ENCODE measurements at places on chromosomes 5 and 9. TPM values are rescaled to one million over a fixed set of nuclear protein-coding genes. Genes with fewer than 3 reads are reported as not detected.

Gene CORO2A
- 6.2 TPM for total RNA-seq

Gene KCNIP1
- total RNA-seq: not detected

GRCh38 chr9:132412089-132412488 is 2.1 kb downstream of the CFAP77 start:
- no peak overlapping the region for H3K4me3 ChIP-seq
- DNase-seq: peak; percentile 62
- H3K4me1 ChIP-seq: peaks cover 22% of the 10 kb centered on the region
- no peaks in the 10 kb centered on the region for H3K36me3 ChIP-seq
- H3K27ac ChIP-seq: no peak overlapping the region

DNA sequence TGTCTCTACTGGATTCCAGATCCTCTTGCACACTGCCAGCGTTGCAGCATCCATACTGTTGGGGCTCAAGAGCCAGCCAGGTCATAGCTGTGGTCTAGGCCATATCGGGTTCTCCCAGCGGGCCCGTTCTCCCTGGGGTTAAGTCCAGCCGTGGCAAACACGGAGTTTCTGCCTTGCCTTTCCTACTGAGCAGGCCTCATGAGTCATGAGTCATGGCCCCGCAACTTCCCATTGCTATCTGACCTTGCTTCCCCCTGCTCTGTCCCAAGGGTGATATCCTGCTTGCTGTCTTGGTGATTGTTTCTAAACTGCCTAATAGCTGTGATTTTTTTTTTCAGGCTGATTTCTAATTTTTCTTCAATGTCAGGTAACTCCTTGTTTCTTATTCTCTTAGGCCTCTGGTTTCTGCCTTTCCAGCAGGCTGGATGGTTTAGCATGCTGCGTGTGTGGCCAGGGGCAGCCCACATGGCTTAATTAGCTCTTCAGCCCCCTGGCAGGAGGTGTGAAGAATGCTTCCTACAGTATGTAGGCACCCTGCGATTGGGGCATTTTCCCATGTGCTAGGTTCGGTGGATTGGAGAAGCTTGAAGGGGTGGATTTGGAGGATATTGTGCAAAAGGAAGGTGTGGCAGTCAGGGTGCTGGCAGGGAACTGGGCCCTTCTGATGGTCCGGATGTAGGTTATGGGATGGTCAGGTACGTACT is 18.7 kb downstream of the DAPK1 start:
- H3K4me1 ChIP-seq: no peaks in the 10 kb centered on the region
- no peaks in the 10 kb centered on the region for H3K36me3 ChIP-seq
- H3K27me3 ChIP-seq: no peaks in the 10 kb centered on the region
- no peak for DNase-seq
- H3K27ac ChIP-seq: no peak overlapping the region
- H3K4me3 ChIP-seq: no peak overlapping the region

- H3K27me3 ChIP-seq: peaks cover 58% of the 10 kb centered on the region
- no peak overlapping the region for H3K27ac ChIP-seq
- no peak for DNase-seq
- peaks cover 4% of the 10 kb centered on the region for H3K36me3 ChIP-seq
Measured at GRCh38 chr5:77798456-77798855, 22.3 kb upstream of the TBCA start.

GRCh38 chr5:159309689-159310433 is 20.4 kb downstream of the IL12B start:
- no peaks in the 10 kb centered on the region for H3K36me3 ChIP-seq
- DNase-seq: no peak
- H3K4me3 ChIP-seq: no peak overlapping the region
- peaks cover 71% of the 10 kb centered on the region for H3K27me3 ChIP-seq
- H3K27ac ChIP-seq: no peak overlapping the region

GRCh38 chr9:110887276-110887675 is 151.0 kb downstream of the LPAR1 start:
- no peak overlapping the region for H3K4me3 ChIP-seq
- no peak for DNase-seq
- no peaks in the 10 kb centered on the region for H3K4me1 ChIP-seq
- no peaks in the 10 kb centered on the region for H3K36me3 ChIP-seq

GRCh38 chr5:149323210-149323609 is 22.1 kb upstream of the GRPEL2 start:
- H3K36me3 ChIP-seq: no peaks in the 10 kb centered on the region
- no peaks in the 10 kb centered on the region for H3K27me3 ChIP-seq
- no peak overlapping the region for H3K4me3 ChIP-seq
- H3K4me1 ChIP-seq: peaks cover 3% of the 10 kb centered on the region
- DNase-seq: no peak

Gene COL5A1
- total RNA-seq: 0.09 TPM

GRCh38 chr5:24363789-24364481 is 280.8 kb downstream of the CDH10 start:
- H3K4me1 ChIP-seq: no peaks in the 10 kb centered on the region
- no peak for DNase-seq
- H3K4me3 ChIP-seq: no peak overlapping the region
- no peaks in the 10 kb centered on the region for H3K27me3 ChIP-seq
- H3K36me3 ChIP-seq: peaks cover 2% of the 10 kb centered on the region

- H3K36me3 ChIP-seq: peaks cover 1% of the 10 kb centered on the region
- no peak overlapping the region for H3K4me3 ChIP-seq
- DNase-seq: no peak
- H3K27ac ChIP-seq: no peak overlapping the region
- H3K4me1 ChIP-seq: no peaks in the 10 kb centered on the region
Measured at GRCh38 chr5:67407979-67408378, 211.4 kb upstream of the CD180 start.

Gene PCDHGA2
- not detected for total RNA-seq

DNA sequence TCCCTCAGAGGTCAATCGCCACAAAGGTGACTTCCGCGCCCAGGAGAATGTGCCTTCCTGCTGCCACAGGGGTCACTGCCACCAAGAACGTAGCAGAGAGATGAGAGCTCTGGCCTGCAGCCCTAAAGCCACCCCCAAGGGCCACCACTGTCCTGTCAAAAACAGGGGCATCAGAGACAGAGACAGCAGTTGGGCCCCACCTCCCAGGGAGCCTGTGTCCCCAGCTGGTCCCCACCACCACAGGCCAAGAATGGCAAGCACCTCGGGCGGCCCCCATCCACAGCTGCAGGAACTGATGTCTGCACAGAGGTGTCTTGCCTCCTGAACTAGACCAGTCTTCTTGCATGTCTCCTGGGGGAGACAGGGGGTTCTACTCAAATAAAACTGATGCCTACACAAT is 5.8 kb downstream of the SPATA31E1 start:
- no peak overlapping the region for H3K27ac ChIP-seq
- H3K36me3 ChIP-seq: no peaks in the 10 kb centered on the region
- DNase-seq: no peak

Gene GPR150
- total RNA-seq: 0.58 TPM

DNA sequence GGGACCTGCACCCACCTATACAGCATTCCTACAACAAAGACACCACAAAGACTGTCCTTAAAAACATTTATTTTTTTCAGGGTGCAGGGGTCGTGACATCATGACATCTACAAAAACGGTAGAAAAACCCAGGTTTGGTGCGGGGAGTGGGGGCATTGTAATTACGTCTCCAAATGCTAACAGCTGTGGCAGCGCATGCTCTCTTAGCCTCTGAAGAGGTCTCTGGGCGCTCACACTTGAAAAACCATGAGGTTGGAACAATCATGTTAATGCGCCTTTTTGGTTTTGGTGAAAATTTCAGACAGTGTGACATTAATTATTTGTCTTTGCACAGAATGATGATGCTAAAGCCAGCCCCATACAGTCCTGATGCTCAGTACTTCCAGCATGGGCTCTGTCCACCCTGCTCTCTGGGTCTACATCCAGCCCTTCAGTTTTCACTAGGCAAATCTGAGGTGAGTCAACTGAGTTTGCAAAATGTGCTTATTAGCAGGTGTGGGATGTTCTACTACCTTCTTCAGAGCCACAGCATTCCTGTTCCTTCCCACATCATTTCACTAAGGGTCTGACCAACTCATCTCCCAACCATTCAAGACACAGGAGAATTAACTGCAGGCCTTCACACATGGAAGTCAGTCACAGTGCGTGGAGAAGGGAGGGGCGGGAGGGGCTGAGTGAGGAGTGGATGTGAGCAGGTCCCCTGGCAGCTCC is 14.1 kb downstream of the ALDH1B1 start:
- H3K4me1 ChIP-seq: no peaks in the 10 kb centered on the region
- H3K36me3 ChIP-seq: no peaks in the 10 kb centered on the region
- H3K4me3 ChIP-seq: no peak overlapping the region
- no peak overlapping the region for H3K27ac ChIP-seq

- no peaks in the 10 kb centered on the region for H3K27me3 ChIP-seq
- H3K36me3 ChIP-seq: no peaks in the 10 kb centered on the region
- H3K27ac ChIP-seq: no peak overlapping the region
- no peak for DNase-seq
- no peak overlapping the region for H3K4me3 ChIP-seq
Measured at GRCh38 chr9:131860430-131860829, 120.6 kb upstream of the RAPGEF1 start.

Gene OR1L6
- total RNA-seq: not detected

DNA sequence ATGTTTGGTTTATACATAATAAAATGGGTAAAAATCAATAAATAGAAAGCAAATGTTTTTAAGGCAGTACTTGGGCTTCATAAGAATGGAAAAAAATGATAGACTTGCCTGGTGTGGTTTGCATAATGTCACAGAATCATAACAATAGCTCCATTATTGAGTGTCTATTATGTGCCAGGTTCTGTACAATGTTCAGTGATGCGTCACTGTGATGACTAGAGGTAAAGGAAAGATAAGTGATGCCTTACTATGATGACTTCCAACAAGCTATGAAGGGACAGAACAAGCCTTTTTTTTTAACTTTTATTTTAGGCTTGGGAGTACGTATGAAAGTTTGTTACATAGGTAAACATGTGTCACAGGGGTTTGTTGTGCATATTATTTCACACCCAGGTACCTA is 128.8 kb downstream of the TMC1 start:
- H3K36me3 ChIP-seq: no peaks in the 10 kb centered on the region
- peaks cover 11% of the 10 kb centered on the region for H3K27me3 ChIP-seq
- DNase-seq: no peak
- no peaks in the 10 kb centered on the region for H3K4me1 ChIP-seq
- H3K27ac ChIP-seq: no peak overlapping the region

DNA sequence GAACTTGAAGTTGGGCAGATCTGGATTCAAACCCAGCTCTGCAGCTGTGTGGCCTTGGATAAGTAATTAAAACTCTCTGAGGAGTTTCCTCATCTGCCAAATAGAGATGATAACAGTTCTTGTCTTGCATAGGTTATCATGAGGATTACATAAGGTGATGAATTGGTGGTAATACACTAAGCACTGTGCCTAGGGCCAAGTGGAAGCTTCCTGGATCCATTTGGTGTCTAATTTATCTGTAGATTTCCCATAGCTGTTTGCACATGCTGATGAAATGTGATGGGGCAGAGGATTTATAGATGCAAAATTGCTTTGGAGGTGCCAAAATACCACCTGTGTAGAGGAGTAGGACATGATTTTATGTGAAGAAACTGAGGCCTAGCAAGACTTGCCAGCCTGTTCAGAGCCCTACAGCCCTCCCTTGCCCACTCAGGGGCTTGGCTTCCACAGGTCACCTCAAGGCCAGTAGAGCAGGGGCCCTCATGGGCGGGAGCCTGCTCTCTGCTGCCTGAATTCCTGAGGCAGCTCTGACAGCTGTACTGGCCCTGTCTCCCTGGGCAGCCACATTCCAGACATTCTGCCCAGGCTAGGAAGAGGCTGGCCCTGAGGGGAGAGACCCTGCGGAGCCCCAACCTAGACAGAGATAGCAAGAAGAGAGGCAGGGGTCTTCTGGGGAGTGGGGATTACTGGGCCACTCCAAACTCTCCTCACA is 5.9 kb upstream of the FAT2 start:
- no peaks in the 10 kb centered on the region for H3K27me3 ChIP-seq
- peaks cover 6% of the 10 kb centered on the region for H3K4me1 ChIP-seq
- no peak overlapping the region for H3K4me3 ChIP-seq

- H3K4me3 ChIP-seq: no peak overlapping the region
- H3K4me1 ChIP-seq: no peaks in the 10 kb centered on the region
- DNase-seq: no peak
- no peaks in the 10 kb centered on the region for H3K27me3 ChIP-seq
- H3K27ac ChIP-seq: no peak overlapping the region
Measured at GRCh38 chr5:171093598-171093997, 215.4 kb upstream of the TLX3 start.

DNA sequence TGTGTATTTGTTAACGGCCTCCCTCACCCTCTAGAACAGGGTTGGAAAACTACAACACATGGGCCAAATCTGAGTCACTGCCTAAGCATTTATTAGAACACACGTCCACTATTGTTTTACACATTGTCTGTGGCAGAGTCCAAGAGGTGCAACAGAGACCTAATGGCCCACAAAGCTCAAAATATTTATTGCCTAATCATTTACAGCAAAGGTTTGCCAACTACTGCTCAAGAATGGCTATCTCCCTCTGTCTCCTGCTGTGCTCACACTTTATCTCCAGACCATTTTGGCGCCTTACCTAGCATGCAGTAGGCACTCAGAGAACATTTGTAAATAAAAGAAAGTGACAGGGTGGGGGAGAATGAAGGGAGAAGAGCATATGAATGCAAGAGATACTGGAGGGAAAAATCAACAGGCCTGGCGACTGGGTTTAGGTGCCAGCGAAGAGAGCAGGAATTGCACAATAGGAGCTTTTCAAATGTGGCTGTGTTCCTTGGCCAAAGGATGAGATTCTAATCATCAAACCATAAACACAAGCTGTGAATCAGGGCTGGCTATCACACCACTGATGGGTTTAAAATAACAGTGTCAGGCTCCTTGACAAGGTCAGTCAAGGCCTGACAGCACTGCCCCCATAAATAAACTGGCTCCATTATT is 80.3 kb downstream of the EPB41L4A start:
- H3K27me3 ChIP-seq: peaks cover 11% of the 10 kb centered on the region
- no peak for DNase-seq
- no peaks in the 10 kb centered on the region for H3K36me3 ChIP-seq
- H3K4me3 ChIP-seq: no peak overlapping the region
- H3K27ac ChIP-seq: no peak overlapping the region

GRCh38 chr9:35852267-35852815 is 17.9 kb downstream of the OR13J1 start:
- no peak overlapping the region for H3K27ac ChIP-seq
- no peak overlapping the region for H3K4me3 ChIP-seq
- peaks cover 11% of the 10 kb centered on the region for H3K4me1 ChIP-seq
- no peaks in the 10 kb centered on the region for H3K27me3 ChIP-seq

GRCh38 chr5:169305366-169305765 is 4.4 kb upstream of the SLIT3 start:
- no peak overlapping the region for H3K27ac ChIP-seq
- no peak overlapping the region for H3K4me3 ChIP-seq
- peaks cover 31% of the 10 kb centered on the region for H3K27me3 ChIP-seq
- no peaks in the 10 kb centered on the region for H3K36me3 ChIP-seq

All from activated CD8-positive, alpha-beta memory T cell treated with anti-CD3 and anti-CD28 coated beads, Interleukin-2, amount 10 ng/mL, durations not matched to agents 7 days and 5 days (primary cell).